ENCODE measurements at places on chromosomes 13 and 19. TPM values are rescaled to one million over a fixed set of nuclear protein-coding genes. Genes with fewer than 3 reads are reported as not detected.

The SLC15A1 gene
- total RNA-seq, result not detected

The CBY2 gene
- total RNA-seq, result not detected

The KIR3DL1 gene
- total RNA-seq, result not detected

The CGB1 gene
- not detected for total RNA-seq

The HIPK4 gene
- total RNA-seq, result 0.31 TPM

The FCER2 gene
- total RNA-seq, result not detected

The RAB20 gene
- 2.2 TPM for total RNA-seq

The ZIC2 gene
- 1.9 TPM for total RNA-seq

The OR7D2 gene
- not detected for total RNA-seq

The PDX1 gene
- total RNA-seq, result not detected

The COL4A1 gene
- 86.7 TPM for total RNA-seq

The ZNF283 gene
- 71.1 TPM for total RNA-seq

The ERFL gene
- not detected for total RNA-seq

The RNF225 gene
- total RNA-seq, result not detected

The SIRT2 gene
- total RNA-seq, result 86.1 TPM

The IGFL4 gene
- 4.1 TPM for total RNA-seq

The BCL3 gene
- not detected for total RNA-seq

All from parietal lobe (tissue), 2 donors.